C1 segment of cervical spinal cord (tissue), 14 donors: ENCODE measurements at places on chromosomes 2 and 18.

- no peak for DNase-seq
Measured at GRCh38 chr2:75288760-75289159, 89.4 kb upstream of the TACR1 start.

DNA sequence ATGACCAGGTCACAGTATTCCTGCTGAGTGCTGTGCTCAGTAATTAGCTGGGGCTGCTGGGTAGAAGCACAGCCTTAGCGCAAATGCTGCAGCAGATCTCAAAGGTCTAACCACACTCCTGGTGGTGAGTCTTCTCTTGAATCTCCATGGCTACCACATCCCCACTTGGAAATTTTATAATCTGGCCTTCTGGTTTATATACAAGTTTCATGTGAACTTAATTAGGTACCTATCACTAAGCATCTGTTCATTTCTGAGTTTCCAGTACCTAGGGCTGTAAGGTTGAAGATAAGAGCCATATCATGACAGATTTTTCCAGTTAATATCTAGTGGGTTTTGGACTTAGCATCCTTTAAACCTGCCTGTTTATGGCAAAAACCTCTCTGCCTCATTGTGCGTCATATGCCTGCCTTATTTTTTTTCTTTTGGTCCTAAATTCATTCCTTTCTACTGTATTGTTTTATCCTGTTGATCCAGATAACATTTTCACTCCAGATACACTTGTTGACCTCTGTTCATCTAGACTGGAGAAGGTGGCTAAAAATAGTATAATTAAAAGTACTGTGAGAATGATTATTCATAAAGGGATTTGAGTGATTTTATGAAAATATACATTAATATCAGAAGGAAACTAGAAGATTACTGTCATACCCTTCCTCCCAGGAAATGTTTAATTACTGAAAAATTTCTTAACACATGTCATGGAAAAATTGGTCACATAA, 168.4 kb upstream of the THUMPD2 start:
- DNase-seq = no peak

DNA sequence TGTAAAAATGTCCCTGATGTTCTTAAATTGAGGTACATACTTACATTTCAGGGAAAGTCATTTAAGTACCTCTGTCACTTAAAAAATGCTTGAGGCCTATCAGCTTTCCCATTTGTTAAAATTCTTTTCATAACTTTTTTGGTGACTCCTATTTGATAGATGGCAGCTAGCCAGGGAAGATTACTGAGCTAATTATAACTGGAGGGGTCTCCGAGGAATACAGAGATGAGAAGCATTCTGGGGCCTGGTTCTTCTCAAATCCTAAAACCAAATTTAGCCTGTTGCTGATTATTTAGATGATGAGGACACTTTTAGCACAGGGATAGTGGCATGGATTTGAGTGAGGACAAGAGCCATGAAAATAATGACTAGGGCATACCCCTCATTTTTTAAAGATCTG, 4.8 kb downstream of the UGP2 start:
- no peak for DNase-seq

DNA sequence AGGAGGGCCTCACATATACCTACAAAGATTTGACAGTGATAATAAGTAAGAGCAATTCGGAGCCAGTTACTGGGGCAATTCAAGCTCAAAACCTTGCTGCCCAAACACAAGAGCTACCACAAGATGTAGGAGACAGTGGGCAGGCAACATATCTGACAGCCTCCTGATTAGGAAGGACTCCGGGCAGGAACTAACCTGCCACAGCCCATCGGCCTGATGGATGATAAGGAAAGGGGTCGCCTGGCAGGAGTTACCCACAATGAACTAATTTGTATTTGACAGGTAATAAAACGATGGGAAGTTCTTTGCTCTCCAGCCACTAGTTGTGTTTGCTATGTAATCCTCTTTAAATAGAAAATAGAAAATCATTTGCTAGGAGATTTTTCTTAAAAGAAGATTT, 100.2 kb downstream of the ARHGAP15 start:
- no peak for DNase-seq

- no peak for DNase-seq
Measured at GRCh38 chr18:49459404-49460171, 857 bp downstream of the DYM start.

DNA sequence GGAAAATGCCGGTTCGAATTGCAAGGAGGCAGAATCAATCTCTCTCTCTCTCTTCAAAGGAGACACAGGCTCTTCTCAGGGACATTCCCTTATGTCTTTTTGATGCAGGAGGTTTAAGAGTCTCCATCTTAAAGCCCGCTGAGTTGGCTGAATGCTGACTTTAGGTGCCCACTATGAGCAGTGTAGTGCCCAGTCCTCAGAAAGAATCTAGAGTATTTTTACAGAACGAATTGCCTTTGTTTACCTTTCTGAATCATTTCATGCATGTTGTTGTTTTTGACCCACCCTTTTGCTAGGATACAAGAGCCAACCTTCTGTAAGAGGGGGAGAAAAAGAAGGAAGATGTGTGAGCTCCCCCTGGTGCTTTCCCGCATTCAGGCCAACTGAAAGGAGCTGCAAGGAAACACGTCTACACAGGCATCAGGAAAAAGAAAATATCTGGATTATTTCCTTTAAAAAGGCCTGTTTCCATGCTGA, 193.5 kb upstream of the TCF4 start:
- DNase-seq = peak; percentile 10

- DNase-seq = no peak
Measured at GRCh38 chr2:186771850-186772463, 77.0 kb downstream of the ZSWIM2 start.

DNA sequence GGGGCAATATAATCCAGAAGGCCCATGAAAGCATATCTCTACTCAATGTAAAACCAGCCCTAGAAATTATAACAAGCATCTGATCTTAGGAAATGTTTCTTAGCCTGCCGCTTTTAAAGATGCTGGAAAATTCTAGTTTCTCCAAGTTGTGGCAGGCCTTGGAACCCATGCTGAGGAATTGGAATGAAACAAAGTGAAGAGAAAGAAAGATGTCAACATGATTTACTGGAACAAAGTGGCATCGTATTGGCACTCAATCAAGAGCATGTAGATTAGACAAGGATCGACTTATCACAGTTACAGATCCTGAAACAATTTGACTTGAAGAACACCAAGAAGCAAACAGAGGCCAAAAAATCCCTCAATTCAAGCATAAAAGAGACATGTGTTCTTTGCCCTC, 28.7 kb downstream of the CNTNAP5 start:
- DNase-seq = no peak

GRCh38 chr2:46547223-46548102, 68.1 kb downstream of the TMEM247 start:
- peak; percentile 83 for DNase-seq

DNA sequence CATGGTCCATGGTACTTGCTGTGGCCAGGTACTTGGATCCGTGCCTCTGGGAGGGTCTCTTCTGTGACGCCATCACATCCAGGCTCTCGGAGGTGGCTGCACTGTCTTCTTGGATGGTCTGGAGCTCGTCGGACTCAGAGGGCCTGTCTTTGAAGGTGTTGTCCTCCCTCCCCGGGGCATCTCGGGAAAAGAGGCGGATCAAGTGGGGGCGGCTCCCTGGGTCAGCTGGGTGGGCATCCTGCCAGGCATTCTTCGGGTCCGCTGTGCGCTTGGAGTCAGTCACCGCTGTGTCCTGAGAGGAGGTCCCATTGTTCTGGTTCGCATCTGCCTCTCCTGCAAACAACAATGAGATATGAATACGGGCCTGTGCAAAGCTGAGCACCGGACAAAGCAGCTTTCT, 115.6 kb downstream of the MBP start:
- DNase-seq = peak; percentile 57

DNA sequence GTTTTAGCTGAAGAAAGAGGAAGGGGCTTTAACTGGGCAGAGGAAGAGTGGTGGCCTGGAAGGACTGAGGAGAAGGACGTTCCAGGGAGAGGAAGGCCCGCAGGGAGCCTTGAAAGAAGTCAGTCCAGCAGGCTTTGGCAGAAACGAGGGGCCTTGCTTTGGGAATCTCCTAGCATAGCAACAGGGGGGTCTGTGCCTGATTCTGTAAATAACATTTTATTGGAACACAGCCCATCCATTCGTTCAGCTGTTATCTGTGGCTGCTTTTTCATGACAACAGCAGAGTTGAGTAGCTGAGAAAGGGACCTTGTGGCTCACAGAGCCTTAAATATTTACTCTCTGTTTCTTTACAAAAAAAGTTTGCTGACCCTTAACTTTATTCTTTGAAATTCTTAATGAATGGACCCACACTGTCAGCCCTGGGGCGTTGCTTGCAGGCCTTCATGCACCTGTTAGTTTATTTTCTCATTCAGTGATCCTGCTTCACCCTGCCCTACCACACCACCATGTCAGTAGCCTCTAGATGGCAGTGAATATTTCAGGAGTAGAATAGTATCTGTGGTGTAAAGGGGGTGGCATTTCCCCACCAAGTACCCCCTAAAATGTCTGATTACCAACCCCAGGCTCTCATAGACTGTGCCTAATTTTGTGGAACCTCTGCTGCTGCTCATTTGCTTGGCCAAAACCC, 61.0 kb downstream of the MGAT5 start:
- DNase-seq = no peak

GRCh38 chr2:66899648-66900047, 464.7 kb downstream of the MEIS1 start:
- no peak for DNase-seq

DNA sequence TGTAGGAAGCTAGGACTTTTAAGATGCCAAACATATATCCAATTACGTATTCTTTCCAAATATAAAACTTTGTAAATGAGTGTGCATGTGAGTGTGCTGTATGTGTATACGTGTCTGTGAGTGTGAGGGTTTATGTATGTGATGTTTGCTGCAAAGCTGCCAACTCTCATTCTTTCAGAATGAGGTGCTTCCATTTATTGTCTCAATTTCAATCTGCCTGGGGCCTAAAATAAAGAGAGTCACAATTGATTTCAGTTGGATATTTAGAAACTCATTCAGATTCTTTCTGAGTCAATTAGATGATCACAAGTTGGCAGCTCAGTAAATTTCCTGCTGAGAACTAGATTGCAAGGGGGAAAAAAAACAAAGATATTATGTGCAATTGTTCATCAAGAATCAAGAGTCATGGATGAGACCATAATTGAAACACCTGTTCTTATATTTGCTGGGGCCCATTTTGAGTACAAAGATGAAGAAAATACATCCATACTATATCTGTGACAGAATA, 621.2 kb upstream of the ACVR2A start:
- no peak for DNase-seq

- DNase-seq = no peak
Measured at GRCh38 chr2:158047156-158047611, 54.5 kb upstream of the UPP2 start.

DNA sequence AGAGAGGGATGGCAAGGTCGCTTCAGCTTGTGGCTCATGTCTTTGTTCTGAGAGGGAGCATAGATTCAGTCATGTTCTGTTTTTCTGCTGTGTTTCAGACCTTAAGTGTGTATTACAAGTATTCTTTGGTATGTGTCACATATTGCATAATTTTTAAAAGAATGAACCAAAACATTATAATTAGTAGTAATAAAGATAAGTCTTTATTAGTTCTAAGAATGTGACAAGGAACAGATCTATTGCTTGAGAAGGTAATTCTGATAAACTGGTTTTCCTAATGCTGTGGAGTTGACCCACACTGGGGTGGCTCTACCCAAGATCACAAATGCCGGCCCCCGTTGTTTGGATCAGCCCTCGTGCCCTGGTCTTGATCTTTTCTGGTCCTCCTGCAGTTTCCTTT, 124.3 kb upstream of the FOSL2 start:
- no peak for DNase-seq

- DNase-seq = no peak
Measured at GRCh38 chr18:4831791-4832375, 365.2 kb downstream of the AKAIN1 start.

- no peak for DNase-seq
Measured at GRCh38 chr18:10565835-10566234, 40.0 kb downstream of the NAPG start.

DNA sequence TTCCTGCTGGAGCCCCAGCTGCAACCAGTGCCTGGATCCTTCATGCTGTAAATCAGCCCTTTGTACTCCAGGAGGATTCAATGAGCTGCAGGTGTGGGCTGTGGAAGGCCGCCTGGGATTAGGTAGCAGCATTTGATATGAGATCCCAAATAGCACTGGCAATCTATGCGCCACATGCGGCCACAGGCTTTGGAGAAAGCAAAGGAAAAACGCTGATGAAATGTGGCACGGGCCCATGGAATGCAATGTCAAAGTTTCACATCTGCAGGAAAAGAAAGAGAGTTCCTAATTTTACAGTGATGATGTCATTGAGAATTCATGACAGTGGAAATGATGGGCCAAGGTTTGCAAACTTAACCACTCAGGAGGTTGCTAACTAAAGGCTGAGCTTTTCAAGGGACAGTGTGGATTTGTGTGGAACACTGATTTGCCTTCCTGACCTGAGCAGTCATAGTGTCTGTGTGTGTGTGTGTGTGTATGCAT, 216.4 kb upstream of the OSR1 start:
- no peak for DNase-seq

DNA sequence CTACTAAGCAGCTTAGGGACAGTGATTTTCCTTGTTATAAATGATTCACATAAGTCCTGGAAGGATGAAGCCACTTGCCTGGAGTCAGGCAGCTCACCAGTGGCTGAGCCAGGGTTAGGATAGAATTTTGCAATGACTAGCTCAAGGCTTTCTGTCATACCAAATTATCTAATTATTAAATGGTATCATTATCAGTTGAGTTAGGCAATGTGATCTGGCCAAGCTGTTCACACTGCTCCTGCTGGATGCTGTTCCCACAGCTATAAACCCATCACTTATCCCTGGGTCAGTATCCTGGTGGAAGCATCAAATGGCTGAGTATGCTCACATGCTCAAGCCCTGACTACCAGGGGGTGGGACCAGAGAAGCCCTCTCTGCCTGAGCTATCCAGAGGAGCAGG, 235.2 kb downstream of the MTX2 start:
- no peak for DNase-seq

GRCh38 chr18:48875942-48876511, 74.7 kb downstream of the SMAD7 start:
- DNase-seq = no peak

DNA sequence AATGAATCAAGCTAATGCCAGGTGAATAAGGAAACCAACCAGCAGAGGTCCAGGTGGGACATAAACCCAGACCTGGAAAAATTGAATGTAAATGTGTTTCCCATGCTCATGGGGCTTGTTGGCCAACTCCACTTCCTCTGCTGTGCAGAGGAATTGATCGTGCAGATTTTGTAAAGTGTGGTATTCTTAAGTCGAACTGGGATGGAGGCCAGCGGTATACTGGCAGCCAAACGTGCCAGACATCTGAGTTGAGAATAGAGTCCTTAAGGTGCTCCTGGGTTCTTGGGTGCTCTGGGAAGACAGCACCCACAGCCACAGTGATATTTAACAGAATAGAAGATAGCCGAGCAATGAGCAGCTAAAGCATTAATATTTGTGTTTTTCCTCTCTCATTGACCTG, 146.5 kb upstream of the LGALSL start:
- no peak for DNase-seq

- no peak for DNase-seq
Measured at GRCh38 chr2:230459216-230459615, 43.2 kb downstream of the SP100 start.
